ENCODE measurements at places on chromosomes 6 and 20.
A peak's percentile ranks its signal among the peaks of the same experiment; 100 is the strongest.

GRCh38 chr20:31842471-31843157, 2.8 kb downstream of the FOXS1 start:
- DNase-seq: peak; percentile 81

- DNase-seq: no peak
Measured at GRCh38 chr6:169172946-169173345, 80.7 kb downstream of the THBS2 start.

- DNase-seq: no peak
Measured at GRCh38 chr6:150681578-150682395, 82.1 kb downstream of the PLEKHG1 start.

DNA sequence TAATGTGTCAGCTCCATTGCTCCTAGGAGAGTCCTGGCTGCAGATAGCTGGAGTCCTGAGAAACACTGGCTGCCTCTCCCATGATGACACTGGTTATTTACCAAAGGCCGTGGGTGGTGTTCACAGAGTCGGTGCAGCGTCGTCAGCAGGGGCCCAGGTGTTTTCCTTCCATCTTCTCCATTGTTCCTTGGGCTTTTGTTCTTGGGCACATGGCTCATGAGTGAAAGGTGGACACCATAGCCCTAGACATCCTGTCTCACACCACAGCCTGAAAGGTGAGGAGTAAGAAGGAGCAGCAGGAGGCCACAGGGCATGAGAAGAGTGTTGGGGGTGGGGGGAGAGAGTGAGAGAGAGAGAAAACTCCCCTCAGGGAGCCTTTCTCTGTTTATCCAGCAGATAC, 9.1 kb downstream of the CST5 start:
- no peak for DNase-seq

DNA sequence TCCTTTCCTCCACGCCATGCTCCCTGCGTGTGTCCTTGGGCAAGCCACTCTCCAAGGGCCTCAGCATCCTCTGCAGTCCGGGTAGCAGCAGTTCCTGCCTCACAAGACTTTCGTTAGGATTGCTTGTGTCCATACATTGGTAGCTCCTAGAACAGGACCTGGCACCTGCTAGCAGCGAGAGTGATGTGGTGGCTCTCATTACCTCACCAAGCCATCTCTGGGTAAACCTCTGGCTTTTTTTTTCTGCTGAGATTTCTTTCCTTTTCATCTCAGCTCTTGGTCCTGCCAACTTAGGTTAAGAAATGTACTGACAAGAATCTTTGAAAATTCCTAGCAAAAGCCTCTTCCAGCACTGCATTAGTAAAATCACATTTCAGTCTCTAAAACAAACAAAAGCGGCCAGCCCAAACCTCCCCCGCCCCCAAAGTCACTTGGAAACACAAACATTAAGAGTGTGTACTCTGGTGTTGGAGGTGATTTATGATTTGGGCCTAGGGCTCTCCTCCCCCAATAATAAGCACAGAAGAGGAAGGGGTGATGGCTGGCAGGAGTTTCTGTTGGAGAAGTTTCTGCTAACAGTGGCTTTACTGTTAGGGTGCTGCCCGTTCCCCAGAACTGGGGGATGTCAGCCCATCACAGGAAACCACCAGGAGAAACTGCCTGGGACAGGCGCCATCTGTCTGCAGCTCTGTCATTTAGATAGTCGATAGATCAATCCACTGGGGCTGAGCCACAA, 199.2 kb downstream of the CD83 start:
- peak; percentile 61 for DNase-seq

DNA sequence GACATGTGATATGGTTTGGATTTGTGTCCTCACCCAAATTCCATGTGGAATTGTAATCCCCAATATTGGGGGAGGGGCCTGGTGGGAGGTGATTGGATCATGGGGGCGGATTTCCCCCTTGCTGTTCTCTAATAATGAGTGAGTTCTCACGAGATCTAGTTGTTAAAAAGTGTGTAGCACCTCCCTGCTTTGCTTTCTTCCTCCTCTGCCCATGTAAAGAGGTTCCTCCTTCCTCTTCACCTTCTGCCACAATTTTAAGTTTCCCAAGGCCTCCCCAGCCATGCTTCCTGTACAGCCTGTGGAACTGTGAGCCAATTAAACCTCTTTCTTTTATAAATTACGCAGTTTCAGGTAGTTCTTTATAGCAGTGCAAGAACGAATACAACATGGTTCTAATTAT, 2.1 kb upstream of the ZNF451 start:
- no peak for DNase-seq

DNA sequence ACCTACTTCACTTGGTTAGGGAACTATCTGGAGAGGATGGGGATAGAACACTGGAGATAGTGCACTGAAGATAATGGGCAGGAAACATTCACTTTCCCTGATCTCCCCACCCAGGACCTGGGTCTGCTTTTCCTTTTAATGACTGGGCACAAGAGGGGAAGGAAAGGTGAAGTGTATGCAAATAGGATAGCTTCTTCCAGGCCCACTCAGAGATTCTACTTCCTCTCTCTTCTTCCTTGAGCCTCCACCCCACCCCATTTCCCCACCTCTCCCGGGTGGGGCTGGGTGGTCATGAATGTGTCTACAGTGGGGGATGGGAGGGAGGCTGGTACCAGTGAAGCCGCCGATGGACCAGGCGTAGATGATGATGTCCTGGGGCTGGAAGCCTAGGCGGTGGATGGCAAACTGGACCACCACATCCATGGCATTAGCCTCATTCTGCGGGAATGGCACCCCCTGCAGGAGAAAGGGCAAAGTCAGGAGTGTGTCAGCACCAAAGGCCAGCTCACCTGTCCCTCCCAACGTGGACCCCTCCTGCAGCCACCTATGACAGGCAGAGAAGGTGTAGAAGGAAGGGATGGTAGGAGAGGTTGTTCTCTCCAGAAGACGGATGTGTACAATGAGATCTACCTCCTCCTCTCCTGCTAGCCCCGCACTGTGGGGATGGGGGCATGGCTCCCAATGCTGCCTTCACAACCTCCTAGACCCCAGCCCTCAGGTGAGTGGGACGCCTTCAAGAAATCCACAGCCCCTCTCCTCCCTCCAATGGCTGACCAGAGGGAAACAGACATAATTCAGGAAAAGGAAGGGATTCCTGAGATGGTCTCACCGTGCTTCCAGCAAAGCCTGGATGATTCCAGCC, 8.6 kb upstream of the LY6G5C start:
- no peak for DNase-seq

DNA sequence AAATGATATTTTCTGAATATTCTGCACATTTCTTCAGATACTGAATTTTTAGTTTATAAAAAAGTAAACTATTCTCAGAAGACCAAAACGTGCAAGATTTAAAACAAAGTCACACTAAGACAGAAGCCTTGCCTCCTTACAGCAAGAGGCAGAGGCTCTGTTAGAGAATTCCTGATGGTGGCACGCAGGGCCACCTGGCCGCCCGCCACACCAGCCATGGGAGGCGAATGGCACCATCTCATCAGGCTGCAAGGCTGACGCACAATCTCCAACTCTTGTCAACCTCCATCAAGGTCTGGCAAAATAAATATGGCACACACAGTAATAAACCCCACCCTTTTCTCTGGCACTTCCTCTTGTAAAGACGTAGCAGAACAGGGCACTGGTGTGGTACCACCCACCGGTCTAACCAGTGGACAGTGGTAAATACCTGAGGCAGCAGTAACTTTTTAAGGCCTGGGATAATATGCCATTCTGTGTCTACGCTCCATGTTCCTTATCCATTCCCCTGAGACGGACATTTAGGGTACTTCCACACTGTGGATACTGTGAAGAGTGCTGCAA, 111.4 kb downstream of the WDR27 start:
- no peak for DNase-seq

DNA sequence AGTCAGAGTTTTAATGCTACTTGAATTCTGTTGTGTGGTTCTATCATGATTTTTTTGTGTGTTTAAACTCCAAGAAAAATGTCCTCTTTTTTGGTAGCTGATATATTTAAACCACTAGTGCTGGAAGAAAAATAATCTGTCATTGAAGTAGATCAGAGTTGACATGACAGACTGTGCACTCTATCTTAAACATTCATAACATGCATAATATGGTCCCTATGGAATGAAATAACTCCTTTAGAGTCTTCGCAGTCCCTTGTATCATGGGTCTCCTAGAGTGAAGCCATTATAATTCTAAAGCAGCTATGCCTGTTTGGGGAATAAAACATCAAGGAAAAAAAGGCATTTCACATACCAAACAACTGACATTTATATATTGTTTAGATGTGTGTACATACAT, 282.7 kb upstream of the CITED2 start:
- DNase-seq: no peak

Data from stomach (tissue), 19 donors.